NCI-H774 (cell line): ENCODE measurements at places on chromosomes 3 and 15.

GRCh38 chr3:37136067-37136466 lies 38.3 kb downstream of the LRRFIP2 start:
- no peak for DNase-seq

- DNase-seq: no peak
Observed at GRCh38 chr15:77597804-77598453, 34.8 kb downstream of the LINGO1 start.

DNA sequence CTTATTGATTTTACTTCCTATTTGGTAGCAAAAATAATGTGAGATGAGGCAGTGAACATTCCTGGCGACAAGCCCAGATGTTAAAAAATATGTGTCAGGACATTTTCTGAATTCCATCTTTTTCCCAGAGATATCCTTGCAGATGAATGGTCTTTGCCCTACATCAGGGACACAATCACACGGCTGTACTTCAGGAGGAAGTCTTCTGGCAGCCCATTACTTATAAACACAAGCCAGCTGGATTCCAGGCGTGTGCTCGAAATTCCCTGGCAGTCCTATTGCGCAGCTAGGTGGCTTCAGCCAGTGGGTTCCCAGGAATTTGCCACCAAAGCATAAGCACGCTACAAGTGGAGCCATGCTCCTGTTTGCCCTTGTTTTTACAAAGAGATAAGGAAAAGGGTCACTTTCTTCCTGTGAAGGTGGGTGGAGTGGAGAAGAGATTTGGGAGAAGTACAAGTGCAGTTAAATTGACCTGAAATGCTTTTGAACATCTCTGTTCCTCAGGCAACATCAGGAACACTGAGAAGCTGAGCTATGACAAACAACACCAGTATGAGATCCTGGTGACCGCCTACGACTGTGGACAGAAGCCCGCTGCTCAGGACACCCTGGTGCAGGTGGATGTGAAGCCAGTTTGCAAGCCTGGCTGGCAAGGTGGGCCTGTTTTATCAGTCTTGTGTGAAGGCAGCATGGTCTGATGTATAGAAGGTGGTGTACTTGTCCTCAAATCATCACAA lies 257.1 kb upstream of the TRIM42 start:
- no peak for DNase-seq

DNA sequence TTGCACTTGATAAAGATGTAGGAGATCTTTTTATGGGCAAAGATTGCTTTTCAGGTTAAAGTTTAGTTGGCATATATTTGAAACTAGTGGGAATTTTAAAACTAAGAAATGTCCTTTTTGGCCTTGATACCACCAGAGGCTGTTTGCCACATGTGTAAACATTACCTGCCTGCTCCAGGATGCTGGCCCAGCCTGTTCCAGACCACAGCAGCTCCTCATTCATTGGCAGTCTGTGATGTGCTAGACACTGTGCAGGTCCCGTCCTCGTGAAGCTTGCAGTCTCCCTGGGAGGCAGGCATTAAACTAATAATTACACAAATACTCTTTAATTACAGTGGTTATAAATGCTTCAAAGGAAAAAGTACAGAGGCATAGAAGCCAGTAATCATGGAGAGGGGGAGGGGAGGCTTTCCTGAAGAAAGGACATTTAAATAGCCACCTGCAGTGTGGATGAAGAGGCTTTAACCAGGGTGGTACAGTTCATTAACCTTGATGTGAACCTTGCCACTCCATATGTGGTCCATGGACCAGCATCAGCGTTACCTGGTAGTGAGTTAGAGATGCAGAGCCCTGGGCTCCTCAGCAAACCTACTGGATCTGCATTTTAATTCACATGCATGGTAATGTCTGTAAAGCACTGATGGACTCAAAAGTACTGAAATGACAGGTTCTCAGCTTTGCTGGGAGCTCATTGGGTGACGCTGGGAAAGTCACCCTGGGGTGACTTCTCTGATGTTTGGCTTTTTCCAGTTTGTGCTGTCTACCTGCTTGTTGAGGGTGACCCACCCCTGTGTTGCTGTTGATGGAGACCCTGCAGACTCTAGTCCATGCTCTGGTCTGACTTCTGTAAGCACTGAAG lies 5.3 kb downstream of the ZNF710 start:
- no peak for DNase-seq

DNA sequence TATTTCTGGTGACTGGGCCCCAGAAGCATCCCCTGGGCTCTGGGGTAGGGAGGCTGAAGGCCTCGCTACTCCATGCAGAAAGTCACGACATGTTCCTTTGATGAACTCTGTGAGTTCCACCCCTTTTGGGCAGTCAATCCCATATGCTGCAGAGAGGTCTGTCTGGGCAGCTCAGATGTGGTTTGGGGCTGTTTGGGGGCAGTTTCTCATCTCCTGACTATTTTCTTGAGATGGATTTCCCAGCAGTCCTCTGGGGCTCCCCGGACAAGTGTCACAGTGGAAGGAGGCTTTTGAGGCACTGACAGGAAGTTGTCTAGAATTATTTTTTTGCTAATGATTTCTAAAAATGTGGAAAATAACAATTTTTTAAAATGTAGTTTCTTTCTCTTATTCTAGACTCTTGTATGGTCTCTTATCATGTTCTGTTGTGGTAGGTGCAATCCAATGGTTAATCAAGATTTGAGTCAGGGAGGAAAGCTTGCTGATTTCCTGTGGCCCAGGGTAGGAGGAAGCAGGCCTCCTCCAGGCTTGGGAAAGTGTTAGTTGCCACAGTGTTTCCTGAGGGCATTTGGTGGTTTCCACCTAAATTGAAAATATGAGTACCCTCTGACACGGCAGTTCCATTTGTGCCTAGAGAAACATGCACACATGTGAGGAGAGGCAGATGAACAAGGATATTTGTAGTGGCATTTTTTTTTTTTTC lies 19.9 kb upstream of the TATDN2 start:
- no peak for DNase-seq
